GM12878 (cell line): ENCODE measurements at places on chromosomes 11 and 22. TPM values are rescaled to one million over a fixed set of nuclear protein-coding genes. Genes with fewer than 3 reads are reported as not detected.

The AQP11 gene
- 0.56 and 0.64 TPM in 2 replicates for total RNA-seq

- no peak overlapping the region for H3K4me3 ChIP-seq
- H3K36me3 ChIP-seq = no peaks in the 10 kb centered on the region
- no peaks in the 10 kb centered on the region for H3K27me3 ChIP-seq
- H3K4me1 ChIP-seq = no peaks in the 10 kb centered on the region
Measured at GRCh38 chr11:45713573-45713972, 48.2 kb upstream of the CHST1 start.

DNA sequence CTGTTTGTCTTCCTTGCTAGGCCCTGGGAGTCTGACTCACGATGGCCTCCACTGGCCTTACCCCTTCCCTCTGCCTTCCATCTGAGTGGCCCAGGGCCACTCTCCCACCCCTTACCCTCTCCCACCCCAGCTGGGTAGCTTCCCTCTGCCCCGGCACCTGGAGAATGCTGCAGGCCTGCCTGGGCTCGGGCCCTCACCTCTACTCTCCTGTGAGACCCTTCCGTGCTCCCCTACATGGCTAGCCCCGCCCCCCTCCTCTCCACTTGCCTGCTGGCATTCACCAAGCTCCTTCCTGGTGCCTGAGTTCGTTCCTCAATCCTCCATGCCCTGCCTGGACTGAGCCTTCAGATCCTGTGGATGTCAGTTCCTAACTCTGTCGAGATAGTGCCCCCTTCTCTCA lies 8.7 kb downstream of the RAB36 start:
- DNase-seq = no peak
- no peaks in the 10 kb centered on the region for H3K36me3 ChIP-seq
- H3K27ac ChIP-seq = no peak overlapping the region
- H3K27me3 ChIP-seq = no peaks in the 10 kb centered on the region

- no peaks in the 10 kb centered on the region for H3K36me3 ChIP-seq
- no peak overlapping the region for H3K4me3 ChIP-seq
- no peaks in the 10 kb centered on the region for H3K4me1 ChIP-seq
- H3K27ac ChIP-seq = no peak overlapping the region
- no peak for DNase-seq
Measured at GRCh38 chr11:66904981-66905521, 48.2 kb downstream of the LRFN4 start.

DNA sequence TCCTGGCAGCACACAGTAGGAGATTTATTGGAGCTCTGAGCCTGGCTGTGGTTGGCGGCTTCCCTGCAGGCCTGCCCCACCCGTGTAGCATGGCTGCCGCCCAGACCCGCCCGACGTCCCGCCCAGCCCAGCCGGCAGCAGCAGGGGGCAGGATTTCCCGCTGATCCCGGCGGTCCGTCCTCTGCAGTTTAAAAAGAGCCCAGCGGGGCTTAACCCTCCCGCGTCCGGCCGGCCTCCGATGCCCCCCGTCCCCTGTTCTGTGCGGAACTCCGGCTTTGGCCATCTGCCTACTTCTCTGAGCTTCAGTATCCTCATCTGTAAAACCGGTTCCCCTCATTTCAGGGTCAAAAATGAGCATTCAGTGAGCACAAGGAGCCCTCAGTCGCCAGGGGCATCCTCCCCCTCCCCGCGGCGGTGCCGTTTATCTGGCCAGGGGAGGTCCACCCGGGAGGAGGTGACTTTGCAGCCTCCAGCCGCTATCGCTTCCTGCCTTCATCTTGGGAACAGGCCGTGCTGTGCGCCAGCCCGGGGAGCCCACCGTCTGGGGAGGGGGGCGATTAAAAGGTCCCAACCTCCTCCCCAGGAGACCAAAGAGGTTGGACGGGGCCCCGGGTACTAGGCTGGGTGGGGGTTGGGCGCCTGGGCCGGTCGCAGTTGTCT lies at the start of gene GAS2L1:
Gene GAS2L1 (plus strand): TSS at position 476 of the 660 bp plus-strand sequence. CDS start 1,456 bp downstream, outside the sequence.
- H3K36me3 ChIP-seq = no peaks in the 10 kb centered on the region
- H3K4me3 ChIP-seq = peak within 1 kb of the TSS; percentile 60
- DNase-seq = no peak
- H3K27ac ChIP-seq = no peak within 1 kb of the TSS
- no peaks in the 10 kb centered on the region; the same call in 1 of the 2 replicates for H3K4me1 ChIP-seq

The MCAM gene
- total RNA-seq = 17.9 and 19.7 TPM in 2 replicates

- H3K4me3 ChIP-seq = no peak overlapping the region
- no peaks in the 10 kb centered on the region for H3K27me3 ChIP-seq
- no peak for DNase-seq
- no peaks in the 10 kb centered on the region for H3K36me3 ChIP-seq
- no peak overlapping the region for H3K27ac ChIP-seq
Measured at GRCh38 chr22:37302674-37303555, 20.6 kb downstream of the CYTH4 start.

DNA sequence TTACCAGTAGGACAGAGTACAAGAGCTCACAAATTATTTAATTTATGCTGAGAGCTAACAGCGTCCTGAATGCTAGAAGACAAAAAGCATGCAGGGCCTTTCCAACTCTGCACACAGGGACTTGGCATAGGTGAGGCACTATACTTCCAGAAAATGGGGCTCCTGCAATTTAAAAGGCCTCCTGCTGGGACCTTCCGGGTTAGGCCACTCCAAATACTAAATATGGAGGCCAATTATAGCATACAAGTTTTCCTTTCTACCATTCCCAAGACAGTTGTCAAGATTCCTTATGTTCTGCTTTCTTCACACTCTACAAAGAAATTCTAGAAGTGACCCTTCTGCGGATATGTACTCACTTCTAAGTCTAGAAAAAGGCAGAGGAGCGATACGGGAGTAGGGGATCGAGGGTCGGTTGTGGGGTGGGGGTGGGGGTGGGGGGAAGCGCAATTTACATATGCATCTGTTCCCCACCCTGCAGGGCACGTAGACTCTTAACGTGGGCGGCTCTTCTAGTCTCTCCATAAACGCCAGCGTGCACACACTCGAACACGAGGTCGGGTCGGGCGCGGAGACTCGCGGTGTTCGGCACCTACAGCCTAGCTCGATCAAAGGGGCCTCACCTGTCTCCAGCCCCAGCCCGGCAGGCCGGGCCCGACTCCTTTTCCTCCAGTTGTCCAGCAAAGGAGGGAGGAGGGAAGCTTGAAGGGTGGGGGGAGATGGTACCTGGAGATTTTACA lies 728 bp downstream of the DCUN1D5 start:
- no peaks in the 10 kb centered on the region for H3K4me1 ChIP-seq
- DNase-seq = no peak
- peak overlapping the region; percentile 96 for H3K4me3 ChIP-seq
- H3K27ac ChIP-seq = peak overlapping the region; percentile 81

DNA sequence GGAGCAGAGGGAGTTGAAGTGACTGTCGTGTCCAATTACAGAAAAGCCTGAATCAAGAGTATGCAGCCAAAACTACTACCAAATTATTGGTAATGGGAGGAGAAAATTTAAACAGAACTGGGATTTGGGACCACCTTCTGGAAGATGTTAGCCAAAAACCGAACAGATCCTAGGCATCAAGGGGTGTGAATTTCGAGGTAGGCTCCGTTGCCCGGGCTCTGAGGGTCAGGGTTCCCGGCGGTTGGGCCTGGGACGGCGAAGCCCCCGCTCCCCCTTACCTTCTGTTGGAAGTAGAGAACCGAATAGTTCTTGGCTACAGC lies 313 bp downstream of the PRCP start:
- no peaks in the 10 kb centered on the region for H3K27me3 ChIP-seq
- H3K36me3 ChIP-seq = no peaks in the 10 kb centered on the region
- peaks cover 21% of the 10 kb centered on the region for H3K4me1 ChIP-seq
- no peak for DNase-seq

The GAS2L1 gene
- 0.13 and 0.43 TPM in 2 replicates for total RNA-seq

DNA sequence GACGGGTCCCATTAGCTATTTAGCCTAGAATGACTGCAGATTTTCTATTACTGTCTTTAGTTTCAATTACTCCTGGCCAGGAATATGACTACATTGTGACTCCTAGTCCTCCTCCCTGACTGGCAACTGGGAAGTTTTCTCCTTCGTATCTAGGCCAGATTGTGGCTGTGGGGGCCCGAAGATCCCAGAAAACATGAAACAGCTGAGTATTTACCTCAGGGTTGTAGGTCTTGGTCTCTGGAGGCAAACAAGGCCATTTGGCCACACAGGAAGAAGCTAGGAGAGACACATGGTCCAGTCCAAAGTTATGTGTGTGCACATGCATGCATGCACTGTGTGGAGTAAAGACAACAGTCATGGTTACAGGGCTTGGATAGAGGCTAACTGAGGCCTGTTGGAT lies 10.2 kb upstream of the GDPD4 start:
- no peaks in the 10 kb centered on the region for H3K36me3 ChIP-seq
- no peak overlapping the region for H3K27ac ChIP-seq
- no peaks in the 10 kb centered on the region for H3K4me1 ChIP-seq

DNA sequence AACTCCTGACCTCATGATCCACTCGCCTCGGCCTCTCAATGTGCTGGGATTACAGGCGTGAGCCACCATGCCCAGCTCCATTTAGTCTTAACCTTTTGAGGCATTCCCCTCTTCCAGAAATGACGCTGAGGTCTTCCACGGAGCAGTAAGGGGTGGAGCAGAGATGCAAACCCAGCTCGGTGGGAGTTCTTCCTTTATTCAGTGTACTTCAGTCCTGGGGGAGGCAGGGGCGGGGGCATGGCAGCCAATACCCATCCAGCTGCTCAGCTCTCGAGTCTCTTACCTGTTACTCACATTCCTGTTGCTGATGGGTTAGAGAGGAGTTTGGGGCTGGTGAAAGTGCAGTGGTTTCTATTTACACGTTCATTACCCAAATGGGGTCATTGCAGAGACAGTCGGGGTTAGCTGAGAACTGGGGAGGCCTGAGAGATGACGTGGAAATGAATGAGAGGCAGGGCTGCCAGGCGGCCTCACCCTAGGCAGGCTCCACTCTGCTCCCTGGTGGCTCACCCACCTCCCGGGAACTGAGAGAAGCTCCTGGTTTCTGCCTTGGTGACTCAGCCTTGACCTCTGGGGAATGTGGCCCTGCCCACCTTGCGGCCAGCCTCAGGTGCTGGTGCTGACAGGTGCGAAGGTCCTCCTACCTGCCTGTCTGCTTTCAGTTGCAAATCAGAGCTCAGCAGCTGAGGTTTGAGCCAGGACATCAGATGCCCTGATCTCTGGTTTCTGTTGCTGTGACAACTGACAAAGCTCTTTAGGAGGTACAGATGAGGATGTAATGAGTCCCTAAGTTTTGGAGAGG lies 13.4 kb upstream of the ST14 start:
- no peak overlapping the region for H3K4me3 ChIP-seq
- no peak overlapping the region for H3K27ac ChIP-seq
- H3K36me3 ChIP-seq = no peaks in the 10 kb centered on the region
- peaks cover 42% of the 10 kb centered on the region for H3K4me1 ChIP-seq

- H3K27ac ChIP-seq = peak overlapping the region; percentile 95
- no peaks in the 10 kb centered on the region for H3K27me3 ChIP-seq
- no peak for DNase-seq
- H3K36me3 ChIP-seq = no peaks in the 10 kb centered on the region
- peaks cover 67% of the 10 kb centered on the region for H3K4me1 ChIP-seq
Measured at GRCh38 chr11:115930291-115930690, 426.1 kb upstream of the CADM1 start.

DNA sequence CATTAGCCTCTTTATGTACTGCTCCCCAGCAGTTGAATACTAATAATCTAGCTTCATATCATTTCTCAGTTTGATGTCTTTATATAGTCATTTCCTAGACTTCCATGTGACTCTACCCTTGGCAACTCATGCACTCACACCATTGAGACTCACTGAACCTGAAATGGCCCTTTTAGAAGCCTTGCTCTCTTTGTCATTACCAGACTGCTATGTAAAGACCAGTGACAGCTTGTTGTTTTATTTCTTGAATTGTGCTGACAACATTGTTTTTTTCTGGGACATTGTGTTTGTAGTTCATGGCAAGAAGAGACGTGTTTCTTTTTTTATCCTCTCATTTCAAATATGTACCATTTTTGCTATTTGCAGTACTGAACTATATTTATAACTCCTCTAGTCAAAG lies 256.5 kb downstream of the CNTN5 start:
- H3K27ac ChIP-seq = no peak overlapping the region
- no peak for DNase-seq
- no peak overlapping the region for H3K4me3 ChIP-seq
- H3K4me1 ChIP-seq = no peaks in the 10 kb centered on the region
- no peaks in the 10 kb centered on the region for H3K36me3 ChIP-seq

The NCAM1 gene
- total RNA-seq = 0.13 and 0.23 TPM in 2 replicates

The PRR5 gene
- total RNA-seq = 4.5 and 5.3 TPM in 2 replicates

The OR52N4 gene
- 0.37 and 0.41 TPM in 2 replicates for total RNA-seq

GRCh38 chr11:69939551-69940245 lies 120.5 kb upstream of the FGF3 start:
- no peak overlapping the region for H3K4me3 ChIP-seq
- H3K36me3 ChIP-seq = no peaks in the 10 kb centered on the region
- no peak overlapping the region for H3K27ac ChIP-seq
- DNase-seq = no peak
- no peaks in the 10 kb centered on the region; the same call in 1 of the 2 replicates for H3K27me3 ChIP-seq
- H3K4me1 ChIP-seq = no peaks in the 10 kb centered on the region

- no peak overlapping the region for H3K4me3 ChIP-seq
- H3K36me3 ChIP-seq = no peaks in the 10 kb centered on the region
- peak; percentile 37 for DNase-seq
- no peaks in the 10 kb centered on the region for H3K27me3 ChIP-seq
- peak overlapping the region; percentile 54; the same call in 1 of the 2 replicates for H3K27ac ChIP-seq
- H3K4me1 ChIP-seq = peaks cover 20% of the 10 kb centered on the region
Measured at GRCh38 chr11:73578592-73579185, 19.2 kb downstream of the FAM168A start.

The MRPL21 gene
- total RNA-seq = 96.5 and 102 TPM in 2 replicates

- no peaks in the 10 kb centered on the region for H3K27me3 ChIP-seq
- DNase-seq = no peak
- peak overlapping the region; percentile 28; the same call in 1 of the 2 replicates for H3K27ac ChIP-seq
- H3K4me1 ChIP-seq = peaks cover 10% of the 10 kb centered on the region; the same call in 1 of the 2 replicates
- H3K4me3 ChIP-seq = peak overlapping the region; percentile 98
Measured at GRCh38 chr11:65504674-65505465, 6.0 kb downstream of the MALAT1 start.

DNA sequence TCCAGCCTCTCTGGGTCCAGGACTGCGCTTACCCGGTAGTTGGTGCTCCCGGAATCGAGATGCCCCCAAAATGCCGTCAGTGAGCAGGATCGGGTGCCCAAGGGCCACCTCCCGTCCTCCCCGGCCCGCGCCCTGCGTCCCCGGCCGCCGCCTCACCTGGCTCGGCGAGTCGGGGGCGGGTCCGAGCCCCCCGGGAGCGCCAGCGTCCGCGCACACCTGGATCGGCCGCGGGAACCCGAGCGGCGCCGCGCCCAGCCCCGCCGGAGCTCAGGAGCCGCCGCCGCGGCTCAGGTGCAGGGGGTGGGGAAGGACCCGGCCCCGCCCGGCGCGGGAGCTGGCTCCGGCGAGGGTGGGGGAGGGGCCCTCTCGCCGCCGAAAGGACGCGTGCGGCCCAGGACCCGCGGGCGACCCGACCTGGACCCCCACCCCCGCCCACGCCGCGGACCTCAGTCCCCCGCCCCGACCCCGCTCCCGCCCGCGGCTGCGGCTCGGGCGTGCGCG lies at the start of gene SHANK2:
Gene SHANK2 (minus strand): TSS at position 309 of the 501 bp plus-strand sequence. CDS start 105,251 bp downstream, outside the sequence.
- no peaks in the 10 kb centered on the region for H3K4me1 ChIP-seq
- peaks cover 4% of the 10 kb centered on the region for H3K27me3 ChIP-seq
- no peak for DNase-seq
- H3K36me3 ChIP-seq = no peaks in the 10 kb centered on the region
- H3K27ac ChIP-seq = no peak within 1 kb of the TSS
